ENCODE measurements at places on chromosomes 7 and 10.
A peak's percentile ranks its signal among the peaks of the same experiment; 100 is the strongest.

DNA sequence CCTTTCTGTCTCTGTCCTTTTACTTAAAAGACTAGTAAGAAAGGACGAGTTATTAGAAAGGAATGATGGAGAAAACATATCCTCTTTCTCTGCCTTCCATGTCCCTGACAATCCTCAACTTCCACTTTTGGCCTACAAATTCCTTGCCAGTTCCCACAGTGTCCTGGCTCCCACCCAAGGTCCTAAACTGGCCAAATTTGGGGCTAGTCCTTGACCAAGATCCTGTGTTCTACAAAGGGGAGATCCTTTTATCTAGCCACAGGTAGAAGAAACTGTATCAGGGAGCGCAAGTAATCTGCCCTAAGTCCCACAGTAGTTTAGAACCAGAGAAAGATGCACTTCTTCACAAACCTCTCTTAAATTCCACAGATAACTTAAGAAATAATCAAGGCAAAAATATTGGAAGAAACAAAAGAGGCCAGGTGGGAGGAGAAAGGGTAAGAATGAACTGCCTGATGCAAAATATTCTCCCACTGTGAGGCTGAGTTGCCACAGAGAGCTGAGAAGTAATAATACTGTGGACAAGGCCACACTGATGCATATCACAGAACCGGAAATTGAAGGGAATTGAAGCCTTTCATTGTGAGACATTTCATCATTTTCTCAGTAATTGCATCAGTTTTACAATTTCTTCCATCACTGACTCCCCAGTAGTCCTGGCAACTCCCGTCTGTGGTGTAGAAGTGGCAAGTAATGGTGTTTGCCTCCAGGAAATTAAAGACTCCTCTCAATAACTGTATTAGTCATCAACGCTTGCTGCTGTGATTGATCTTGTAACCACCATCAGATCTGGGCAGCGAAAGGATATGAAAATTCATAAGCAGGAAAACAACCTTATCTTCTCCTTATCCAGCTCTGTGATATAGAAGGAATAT, 47.2 kb downstream of the DNAJC12 start:
- DNase-seq = no peak

- DNase-seq = no peak
These were observed 123.8 kb upstream of the PDSS1 start for GRCh38 chr10:26573674-26574073.

GRCh38 chr7:99079104-99079503, 64.8 kb downstream of the SMURF1 start:
- no peak for DNase-seq

DNA sequence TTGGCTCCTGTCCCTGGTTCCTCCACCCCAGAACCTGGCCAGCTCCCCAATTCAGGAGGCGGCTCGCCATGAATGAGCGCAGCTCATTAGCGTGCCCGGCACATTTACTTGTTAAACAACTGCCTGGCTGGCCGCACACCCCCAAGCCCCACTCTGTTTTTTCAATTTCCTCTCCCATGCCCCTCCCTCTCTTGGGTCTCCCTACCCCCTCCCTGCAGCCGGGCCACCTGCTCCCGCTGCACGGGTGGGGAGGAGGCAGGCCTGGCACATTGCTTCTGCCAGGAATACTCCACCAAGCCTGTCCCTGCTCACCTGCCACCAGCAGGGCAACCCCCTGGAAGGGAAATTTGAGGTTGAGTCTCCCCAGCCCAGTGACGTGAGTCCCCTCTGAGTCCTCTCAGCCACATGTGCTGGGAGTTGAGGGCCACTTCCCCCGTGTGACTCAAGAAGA, 2.5 kb upstream of the SLIT1 start:
- DNase-seq = peak; percentile 75

DNA sequence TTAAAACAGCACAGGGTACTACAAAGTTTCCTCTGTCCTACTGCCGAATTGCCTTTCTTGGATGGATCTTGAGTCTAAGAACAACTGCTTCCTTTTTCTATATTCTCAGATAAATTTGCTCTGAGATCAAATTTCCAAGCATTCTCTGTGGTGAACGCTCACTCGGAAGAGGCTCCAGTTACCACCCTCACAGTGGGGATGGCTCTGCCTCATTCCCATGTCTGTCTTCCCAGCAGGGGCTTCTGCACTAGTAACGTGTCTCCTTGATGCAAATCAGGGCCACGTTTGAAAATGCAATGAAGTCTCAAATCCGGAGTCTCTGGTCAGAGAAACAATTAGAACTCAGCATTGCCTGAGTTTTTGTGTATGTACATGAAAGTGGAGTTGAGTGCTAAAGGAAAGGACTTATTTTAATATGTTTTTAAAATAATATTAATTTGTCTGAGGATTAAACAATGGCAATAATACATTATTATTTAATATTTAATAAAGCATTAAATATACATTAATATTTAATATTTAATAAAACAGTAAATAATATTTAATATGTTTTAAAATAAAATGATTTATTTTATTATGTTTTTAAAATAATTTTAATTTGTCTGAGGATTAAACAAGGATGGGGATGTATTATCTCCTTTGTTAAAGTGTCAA, 61.8 kb downstream of the INHBA start:
- DNase-seq = no peak

GRCh38 chr7:155520114-155520513, 26.2 kb downstream of the CNPY1 start:
- no peak for DNase-seq

DNA sequence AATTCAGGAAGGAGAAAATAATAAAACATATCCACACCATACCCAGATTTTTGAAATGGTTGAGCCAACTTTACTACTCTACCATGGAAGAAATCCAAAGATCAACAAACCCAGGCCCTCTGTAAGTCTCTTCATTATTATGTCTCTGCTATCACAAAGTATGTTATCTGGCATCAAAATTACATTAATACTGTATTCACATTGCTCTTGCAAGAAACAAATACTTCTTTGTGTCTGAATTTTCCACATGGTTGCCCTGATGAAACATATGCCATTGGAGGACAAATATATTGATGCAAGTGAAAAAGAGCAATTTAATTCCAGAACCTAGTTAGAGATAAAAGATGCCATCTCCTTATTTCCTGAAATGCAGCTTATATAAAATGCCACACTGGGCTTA, 204.0 kb downstream of the FZD1 start:
- no peak for DNase-seq

DNA sequence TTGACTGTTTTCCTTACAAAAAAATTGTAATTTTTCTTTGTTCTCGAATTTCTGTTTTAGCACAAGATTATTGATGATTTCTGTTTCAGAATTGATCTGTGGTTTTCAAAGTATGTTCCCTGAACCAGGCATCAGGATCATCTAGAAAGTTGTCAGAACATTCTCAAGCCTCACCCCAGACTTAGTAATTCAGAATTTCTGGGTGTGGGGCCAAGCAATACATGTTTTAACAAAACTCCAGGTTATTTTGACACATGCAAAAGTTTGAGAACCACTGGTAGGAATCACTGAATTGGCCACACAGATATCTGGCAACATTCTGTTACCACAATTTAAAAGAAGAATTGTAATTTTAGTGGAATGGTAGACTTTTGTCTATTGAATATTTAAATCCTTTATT, 1173.9 kb upstream of the LRRTM3 start:
- no peak for DNase-seq

DNA sequence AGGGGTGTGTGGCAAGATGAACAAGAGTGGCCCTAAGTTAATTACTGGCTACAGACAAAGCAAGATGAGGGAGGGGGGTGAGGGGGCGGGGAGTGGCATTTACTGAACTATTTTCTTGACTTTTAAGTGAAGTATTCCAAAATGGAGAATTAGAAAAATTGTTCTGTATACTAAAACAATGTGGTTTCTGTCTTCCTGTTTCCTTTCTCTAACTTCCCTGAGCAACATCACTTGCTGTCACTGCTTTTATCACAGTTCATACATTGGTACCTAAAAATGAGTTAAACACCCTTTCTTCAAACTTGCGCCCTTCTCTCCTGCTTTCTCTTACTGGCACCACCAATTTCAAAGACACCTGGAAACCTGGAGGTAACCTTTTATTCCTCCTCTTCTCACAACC, 21.6 kb downstream of the PDZD8 start:
- no peak for DNase-seq

- peak; percentile 25 for DNase-seq
These were observed 55.4 kb downstream of the SLC37A3 start for GRCh38 chr7:140342727-140343514.

GRCh38 chr10:93482145-93482834, at the start of gene MYOF:
Gene MYOF, minus strand, starts transcription at chr10:93482334. Its CDS starts 140 bp downstream, at chr10:93482194.
- DNase-seq = peak; percentile 8

DNA sequence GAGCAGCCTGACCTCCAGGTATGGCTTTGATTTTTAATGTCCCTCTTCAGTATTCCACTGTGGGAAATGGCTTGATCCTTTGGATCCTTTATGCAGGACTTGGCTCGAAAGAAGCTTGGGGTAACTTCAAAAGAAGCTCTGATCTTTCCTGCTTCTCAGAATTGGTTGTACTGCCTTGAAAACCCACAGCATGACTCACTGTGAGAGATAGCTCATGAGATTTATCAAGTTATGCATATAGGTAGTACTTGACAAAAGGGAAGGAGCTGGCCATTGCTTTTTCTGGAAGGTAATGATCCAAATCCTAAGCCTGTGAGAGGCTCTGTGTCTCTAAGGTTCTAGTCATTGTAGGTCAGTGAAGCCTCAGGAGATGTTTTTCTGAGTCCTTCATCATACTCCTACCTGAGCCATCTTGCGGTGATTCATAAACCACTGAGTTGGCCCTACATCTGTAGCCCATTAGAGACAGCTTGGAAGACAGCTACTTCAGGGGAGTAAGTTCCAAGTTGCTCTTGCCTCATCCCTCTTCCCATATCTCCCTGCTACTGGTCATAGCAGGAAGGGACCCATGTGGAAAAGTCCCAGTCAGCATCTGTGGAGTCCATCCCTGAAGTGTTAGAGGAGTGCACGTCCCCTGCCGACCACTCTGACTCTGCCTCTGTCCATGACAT, 36.7 kb upstream of the NFKB2 start:
- no peak for DNase-seq

- no peak for DNase-seq
These were observed 730.9 kb downstream of the GRID1 start for GRCh38 chr10:85635650-85636049.

DNA sequence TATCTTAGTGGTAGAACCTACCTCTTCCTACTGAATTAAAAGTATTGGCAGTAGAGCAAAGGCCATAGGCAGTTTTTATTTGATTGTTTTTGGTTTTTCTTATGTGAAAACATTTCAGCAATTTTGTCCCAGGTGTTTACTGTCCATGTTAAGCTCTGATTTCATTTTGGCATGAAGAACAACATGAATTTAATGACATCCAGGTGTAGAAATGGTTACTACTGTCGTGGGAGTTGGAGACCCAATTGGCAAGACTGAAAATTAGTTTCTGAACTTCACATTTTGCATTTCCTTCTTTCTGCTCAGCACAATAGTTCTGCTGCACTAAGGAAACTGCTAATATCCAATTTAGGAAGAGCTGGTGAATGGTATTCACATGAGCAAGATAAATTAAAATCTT, 38.0 kb upstream of the TMEM196 start:
- no peak for DNase-seq

DNA sequence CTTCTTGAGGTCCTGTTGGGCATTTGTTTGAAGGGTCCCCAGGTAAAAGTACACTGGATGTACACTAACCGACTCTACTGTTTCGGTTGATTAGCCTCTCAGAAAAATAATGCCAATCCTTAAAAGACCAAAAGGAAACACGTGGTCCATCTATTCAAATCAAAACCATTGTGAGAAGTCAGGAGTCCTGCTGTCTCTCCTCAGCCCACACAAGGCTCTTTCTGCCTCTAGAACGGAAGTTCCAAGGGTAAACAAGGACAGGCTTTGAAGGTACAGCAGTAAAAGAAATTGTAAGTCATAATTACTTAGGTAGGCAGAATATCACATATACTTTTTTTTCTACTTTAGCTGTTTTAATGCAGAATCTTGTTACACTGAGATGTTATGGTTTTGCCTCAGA, 71.7 kb upstream of the TPK1 start:
- DNase-seq = no peak

GRCh38 chr10:133453516-133454203, at the start of gene SCART1:
Gene SCART1, plus strand, starts transcription at chr10:133453945. Its CDS starts 53 bp downstream, at chr10:133453998.
- DNase-seq = no peak

DNA sequence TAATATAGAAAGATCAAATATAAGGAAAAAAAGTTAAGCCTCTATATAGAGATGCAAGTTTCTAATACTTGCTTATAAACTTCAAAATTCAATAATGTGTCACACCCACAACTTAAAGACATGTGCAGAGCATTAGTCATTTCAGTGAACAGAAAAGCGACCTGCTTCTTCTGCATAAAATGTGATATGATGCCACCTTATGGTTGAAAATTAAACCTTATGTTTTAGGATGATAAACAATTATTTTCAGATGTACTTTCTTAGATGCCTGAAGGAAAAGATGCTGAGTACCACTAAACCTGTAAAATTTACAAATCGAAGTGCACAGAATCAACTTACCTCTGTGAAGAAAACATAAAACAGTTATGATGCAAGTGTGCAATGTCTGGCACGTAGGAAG, 96.0 kb downstream of the MTERF1 start:
- peak; percentile 7 for DNase-seq

- no peak for DNase-seq
These were observed 130.5 kb downstream of the LHPP start for GRCh38 chr10:124592101-124592500.

DNA sequence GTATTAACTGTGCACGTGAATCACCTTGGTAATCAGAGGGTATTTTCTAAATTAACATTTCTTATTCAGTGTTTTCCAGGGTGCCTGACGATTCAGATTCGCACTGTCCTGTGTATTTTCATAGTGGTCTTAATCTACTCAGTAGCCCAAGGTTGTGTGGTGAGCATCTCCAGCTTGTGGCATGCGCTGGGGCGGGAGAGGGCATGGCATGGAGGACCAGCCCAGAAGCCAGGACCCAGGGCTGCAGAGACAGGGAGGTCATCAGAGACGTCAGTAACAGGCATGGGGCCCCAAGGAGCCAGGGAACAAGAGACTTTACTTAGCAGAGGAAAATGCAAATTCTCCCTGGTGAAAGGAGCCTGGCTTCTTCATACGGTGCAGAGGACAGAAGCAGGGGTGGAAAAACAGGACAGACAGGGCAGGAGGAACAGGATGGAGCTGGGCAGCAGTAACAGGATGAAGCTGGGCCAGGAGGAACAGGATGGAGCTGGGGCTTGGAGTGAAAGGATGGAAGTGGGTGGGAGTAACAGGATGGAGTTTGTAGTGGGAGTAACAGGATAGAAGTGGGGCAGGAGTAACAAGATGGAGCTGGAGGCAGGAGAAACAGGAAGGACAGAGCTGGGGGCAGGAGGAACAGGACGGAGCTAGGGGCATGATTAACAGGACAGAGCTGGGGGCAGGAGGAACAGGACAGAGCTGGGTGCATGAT, 110.9 kb downstream of the ADCY1 start:
- no peak for DNase-seq

DNA sequence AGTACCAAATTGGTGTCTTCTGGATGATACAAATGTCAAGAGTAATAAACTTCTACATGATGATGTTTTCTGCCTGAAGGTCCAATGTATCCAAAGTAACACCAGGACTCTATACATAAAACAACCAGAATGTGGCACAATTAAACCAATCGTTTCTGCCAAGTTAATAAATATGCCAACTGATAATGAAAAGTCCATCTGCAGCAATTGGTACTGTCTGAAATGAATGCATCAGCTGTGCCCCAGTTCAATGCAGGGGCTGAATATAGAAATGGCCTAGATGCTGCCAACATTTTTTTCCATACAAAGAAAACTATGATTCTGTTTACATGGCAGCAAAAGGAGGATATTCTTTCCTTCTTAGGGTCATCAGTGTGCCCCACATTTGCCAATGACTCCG, 137.2 kb upstream of the LSM8 start:
- no peak for DNase-seq

Measured in NCI-H1105 (cell line).